Aorta (tissue), 5 donors: ENCODE measurements at places on chromosomes 3 and 15. TPM values are rescaled to one million over a fixed set of nuclear protein-coding genes. Genes with fewer than 3 reads are reported as not detected.
A peak's percentile ranks its signal among the peaks of the same experiment; 100 is the strongest.

SPTSSB gene
- total RNA-seq: 0.16 TPM

CCNB2 gene
- total RNA-seq: 0.32 TPM

CYP1A2 gene
- total RNA-seq: not detected

NIT2 gene
- 34.0 TPM for total RNA-seq

DMXL2 gene
- 52.5 TPM for total RNA-seq

ZNF662 gene
- total RNA-seq: 18.1 TPM

DNA sequence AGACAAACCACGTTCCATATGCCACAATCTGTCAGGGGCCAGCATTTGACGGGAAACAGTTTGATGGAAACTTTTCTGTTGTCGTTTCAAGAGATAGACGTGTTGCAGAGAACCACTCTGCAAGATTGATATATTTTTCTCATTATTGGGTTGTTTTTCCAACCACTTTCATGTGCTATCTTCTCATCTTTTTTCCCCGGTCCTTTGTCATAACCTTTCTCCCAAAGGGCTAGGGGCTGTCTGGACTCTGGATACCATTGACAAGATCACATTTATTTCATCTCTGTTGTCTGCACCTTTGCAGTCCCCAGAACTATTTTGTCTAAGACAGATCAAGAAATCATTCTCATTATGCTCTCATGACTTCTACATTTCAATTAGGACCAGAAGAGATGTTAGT, 57.6 kb upstream of the SLC25A26 start:
- peaks cover 1% of the 10 kb centered on the region for H3K27me3 ChIP-seq
- no peak for DNase-seq
- H3K27ac ChIP-seq: no peak overlapping the region
- no peaks in the 10 kb centered on the region for H3K4me1 ChIP-seq
- H3K36me3 ChIP-seq: no peaks in the 10 kb centered on the region

- no peak overlapping the region for H3K27ac ChIP-seq
- no peak for DNase-seq
- H3K4me1 ChIP-seq: no peaks in the 10 kb centered on the region
- H3K27me3 ChIP-seq: no peaks in the 10 kb centered on the region
These were observed 397.6 kb upstream of the PLSCR5 start for GRCh38 chr3:147002721-147003120.

DNA sequence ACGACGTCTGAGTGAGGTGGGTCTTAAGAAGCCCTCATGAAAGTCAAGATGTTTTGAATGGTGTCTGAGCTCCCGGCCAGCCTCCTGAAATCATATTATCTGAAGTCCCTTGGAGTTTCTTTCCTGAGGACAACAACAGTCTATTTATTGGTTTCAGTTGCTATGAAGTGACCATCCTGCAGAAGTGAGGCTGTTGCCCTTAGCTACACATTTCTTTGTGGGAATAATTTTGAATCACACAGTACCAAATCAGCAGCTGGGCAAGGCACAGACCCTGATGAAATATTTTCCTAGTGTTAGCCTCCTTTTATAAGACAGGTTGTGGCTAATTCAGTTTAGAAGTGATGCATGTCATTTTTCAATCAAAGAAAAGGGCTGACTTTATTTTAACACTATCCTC, 220.7 kb upstream of the AZI2 start:
- no peak overlapping the region for H3K4me3 ChIP-seq
- H3K36me3 ChIP-seq: no peaks in the 10 kb centered on the region
- no peak for DNase-seq
- no peaks in the 10 kb centered on the region for H3K4me1 ChIP-seq
- H3K27ac ChIP-seq: no peak overlapping the region

DNA sequence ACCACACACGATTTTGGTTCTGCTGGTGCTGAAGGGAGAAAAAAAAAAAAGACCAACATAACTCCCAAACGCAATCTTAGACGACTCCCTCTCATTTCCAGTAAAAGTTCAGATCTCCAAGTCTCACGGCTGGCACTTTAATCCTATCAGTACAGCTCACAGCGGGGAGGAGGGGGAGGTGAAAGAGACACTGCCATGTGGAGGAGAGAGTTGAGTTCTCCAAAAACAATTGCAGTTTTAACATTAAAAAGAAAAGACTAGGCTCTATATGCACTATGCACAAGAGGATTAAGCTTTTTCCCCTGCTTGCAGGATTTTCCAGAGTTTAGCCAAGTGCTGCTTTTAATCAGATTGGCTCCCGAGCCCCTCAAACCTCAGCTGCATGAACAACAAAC, 16.8 kb downstream of the BMF start:
- no peaks in the 10 kb centered on the region for H3K4me1 ChIP-seq
- no peak overlapping the region for H3K4me3 ChIP-seq
- H3K36me3 ChIP-seq: no peaks in the 10 kb centered on the region
- DNase-seq: no peak

- no peak within 1 kb of the TSS for H3K4me3 ChIP-seq
- H3K36me3 ChIP-seq: no peaks in the 10 kb centered on the region
- DNase-seq: no peak
- no peaks in the 10 kb centered on the region for H3K4me1 ChIP-seq
- H3K27ac ChIP-seq: no peak within 1 kb of the TSS
These were observed at the start of gene CHL1 for GRCh38 chr3:196311-197148. Gene CHL1 (plus strand): TSS chr3:196763. CDS start chr3:319777, 123,014 bp downstream.

GRCh38 chr3:28008235-28008634, 233.2 kb upstream of the CMC1 start:
- no peaks in the 10 kb centered on the region for H3K36me3 ChIP-seq
- H3K27me3 ChIP-seq: no peaks in the 10 kb centered on the region
- no peak overlapping the region for H3K27ac ChIP-seq
- no peaks in the 10 kb centered on the region for H3K4me1 ChIP-seq

DNA sequence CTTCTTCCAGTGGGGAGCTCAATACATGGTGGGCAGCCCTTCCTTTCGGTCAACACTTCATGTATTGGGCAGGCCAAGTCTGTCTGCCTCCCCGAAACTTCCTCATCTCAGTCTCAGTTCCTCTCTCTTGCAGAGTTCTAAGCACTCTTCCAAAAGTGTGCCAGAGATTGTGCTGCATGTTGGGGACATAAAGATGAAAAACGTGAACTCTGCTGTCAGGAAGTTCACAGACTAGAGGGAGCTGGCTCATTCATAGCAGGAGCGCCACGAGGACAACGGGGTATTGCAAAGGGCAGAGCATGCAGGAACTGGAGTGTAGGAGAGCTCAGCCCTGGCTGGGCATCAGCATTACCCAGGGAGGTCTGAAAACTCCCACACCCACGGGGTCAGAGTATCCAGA, 15.3 kb upstream of the EPHB3 start:
- no peak overlapping the region for H3K27ac ChIP-seq
- H3K4me1 ChIP-seq: no peaks in the 10 kb centered on the region
- peak; percentile 76 for DNase-seq

DNA sequence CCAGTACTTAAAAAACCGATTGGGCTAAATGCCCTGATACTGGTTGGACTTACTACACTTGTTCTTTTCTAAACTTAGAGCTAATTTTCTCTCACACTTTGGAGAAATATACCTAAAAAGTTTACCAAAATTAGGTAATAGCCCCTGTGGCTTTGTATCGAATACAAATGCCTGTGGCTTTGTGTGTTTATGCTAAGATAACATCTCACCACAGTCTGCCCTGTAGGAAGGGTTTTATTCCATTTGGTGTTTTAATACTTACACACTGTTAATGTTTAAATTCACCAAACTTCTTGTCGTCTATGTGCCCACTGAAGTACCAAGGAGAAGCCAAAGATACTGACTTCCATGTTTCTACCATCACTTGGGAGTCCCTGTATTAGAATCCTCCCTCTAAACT, 66.4 kb downstream of the BCHE start:
- no peaks in the 10 kb centered on the region for H3K4me1 ChIP-seq
- no peak for DNase-seq
- no peak overlapping the region for H3K4me3 ChIP-seq
- H3K36me3 ChIP-seq: no peaks in the 10 kb centered on the region
- no peak overlapping the region for H3K27ac ChIP-seq

GRCh38 chr3:127497676-127498075, 92.9 kb downstream of the TPRA1 start:
- H3K4me3 ChIP-seq: no peak overlapping the region
- no peak for DNase-seq
- no peaks in the 10 kb centered on the region for H3K36me3 ChIP-seq
- no peaks in the 10 kb centered on the region for H3K4me1 ChIP-seq
- H3K27me3 ChIP-seq: peaks cover 4% of the 10 kb centered on the region

GRCh38 chr3:147407498-147408187, 1.3 kb upstream of the ZIC4 start:
- H3K27ac ChIP-seq: no peak overlapping the region
- H3K36me3 ChIP-seq: no peaks in the 10 kb centered on the region
- no peak overlapping the region for H3K4me3 ChIP-seq

DNA sequence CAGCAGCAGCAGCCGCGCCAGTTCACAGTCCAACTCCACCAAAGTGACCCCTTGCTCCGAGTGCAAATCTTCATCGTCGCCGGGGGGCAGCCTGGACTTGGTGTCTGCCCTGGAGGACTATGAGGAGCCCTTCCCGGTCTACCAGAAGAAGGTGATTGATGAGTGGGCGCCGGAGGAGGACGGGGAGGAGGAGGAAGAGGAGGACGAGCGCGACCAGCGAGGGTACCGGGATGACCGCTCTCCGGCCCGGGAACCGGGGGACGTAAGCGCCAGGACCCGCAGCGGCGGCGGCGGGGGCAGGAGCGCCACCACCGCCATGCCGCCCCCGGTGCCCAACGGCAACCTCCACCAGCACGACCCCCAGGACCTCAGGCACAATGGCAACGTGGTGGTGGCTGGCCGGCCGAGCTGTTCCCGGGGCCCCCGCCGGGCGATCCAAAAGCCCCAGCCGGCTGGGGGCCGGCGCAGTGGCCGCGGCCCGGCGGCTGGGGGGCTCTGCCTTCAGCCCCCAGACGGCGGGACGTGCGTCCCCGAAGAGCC, 224.1 kb upstream of the IL12A start:
- no peaks in the 10 kb centered on the region for H3K36me3 ChIP-seq
- peaks cover 4% of the 10 kb centered on the region for H3K4me1 ChIP-seq
- no peaks in the 10 kb centered on the region for H3K27me3 ChIP-seq
- peak overlapping the region; percentile 97 for H3K27ac ChIP-seq
- no peak for DNase-seq

DNA sequence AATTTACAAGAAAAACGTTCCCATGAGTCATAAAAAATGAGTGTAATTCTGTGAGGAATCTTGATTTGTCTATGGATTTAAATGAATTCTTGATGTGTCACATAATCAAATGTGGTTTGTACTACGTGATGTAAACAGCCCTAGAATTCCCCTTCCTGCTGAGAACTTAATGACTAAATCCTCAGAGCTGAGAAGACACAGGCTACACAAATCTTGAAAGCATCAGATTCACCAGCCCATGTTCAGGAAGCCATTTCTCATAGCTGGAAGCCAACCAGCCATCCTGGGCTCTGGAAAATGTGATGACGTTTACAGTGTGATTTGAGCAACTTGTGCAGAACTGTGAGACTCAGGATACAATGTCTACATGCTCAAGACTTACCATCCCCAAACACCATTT, 193.7 kb upstream of the MME start:
- no peak overlapping the region for H3K27ac ChIP-seq
- no peaks in the 10 kb centered on the region for H3K4me1 ChIP-seq
- H3K27me3 ChIP-seq: no peaks in the 10 kb centered on the region

- DNase-seq: no peak
- no peak overlapping the region for H3K4me3 ChIP-seq
- no peaks in the 10 kb centered on the region for H3K27me3 ChIP-seq
- H3K27ac ChIP-seq: no peak overlapping the region
- H3K4me1 ChIP-seq: no peaks in the 10 kb centered on the region
These were observed 64.1 kb downstream of the TLE3 start for GRCh38 chr15:70033529-70034140.
